NCI-H460 (cell line): ENCODE measurements at places on chromosomes 12 and 14. TPM values are rescaled to one million over a fixed set of nuclear protein-coding genes. Genes with fewer than 3 reads are reported as not detected.

- DNase-seq = no peak
Measured at GRCh38 chr12:126734710-126735109, 1532.3 kb upstream of the TMEM132C start.

DNA sequence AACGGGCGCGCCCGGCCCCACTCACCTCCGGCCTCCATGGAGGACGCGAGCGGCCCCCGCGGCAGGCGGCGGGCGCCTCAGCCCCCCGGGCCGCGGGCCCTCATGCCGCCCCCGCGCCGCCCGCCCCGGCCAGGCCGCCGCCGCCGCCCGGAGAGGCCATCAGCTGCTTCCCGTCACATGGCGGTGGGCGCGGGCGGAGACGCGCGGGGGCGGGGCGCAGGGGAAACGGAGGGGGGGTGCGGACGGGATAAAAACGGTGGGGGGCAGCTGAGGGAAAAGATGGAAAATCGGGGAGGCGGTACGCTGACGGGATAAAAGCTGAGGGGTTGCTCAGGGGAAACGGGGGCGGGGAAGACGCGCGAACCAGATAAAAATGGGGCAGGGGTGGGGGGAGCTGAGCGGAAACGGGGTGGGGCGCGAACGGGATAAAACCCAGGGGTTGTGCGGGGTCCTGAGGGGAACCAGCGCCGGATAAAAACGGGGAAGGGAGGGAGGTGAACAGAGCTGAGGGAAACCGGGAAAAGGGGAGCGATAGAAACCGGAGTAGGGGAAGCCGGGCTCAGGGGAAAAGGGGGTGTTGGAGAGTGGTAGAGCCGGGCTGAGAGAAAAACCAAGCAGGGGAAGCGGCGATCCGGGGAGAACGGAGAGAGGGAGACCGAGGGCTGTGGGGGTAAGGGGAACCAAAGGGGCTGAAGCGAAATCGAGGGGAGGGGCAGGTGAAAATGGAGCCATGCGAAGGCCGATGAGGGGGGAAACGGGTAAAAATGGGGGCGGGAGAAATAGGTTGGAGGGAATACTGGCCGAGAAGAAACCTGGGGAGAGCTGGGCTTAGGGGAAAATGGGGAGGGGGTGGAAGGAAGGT is at the start of gene WSB2:
Gene WSB2 (minus strand): TSS at position 169 of the 862 bp plus-strand sequence. CDS start 131 bp downstream, at position 38.
- DNase-seq = peak; percentile 27

DNA sequence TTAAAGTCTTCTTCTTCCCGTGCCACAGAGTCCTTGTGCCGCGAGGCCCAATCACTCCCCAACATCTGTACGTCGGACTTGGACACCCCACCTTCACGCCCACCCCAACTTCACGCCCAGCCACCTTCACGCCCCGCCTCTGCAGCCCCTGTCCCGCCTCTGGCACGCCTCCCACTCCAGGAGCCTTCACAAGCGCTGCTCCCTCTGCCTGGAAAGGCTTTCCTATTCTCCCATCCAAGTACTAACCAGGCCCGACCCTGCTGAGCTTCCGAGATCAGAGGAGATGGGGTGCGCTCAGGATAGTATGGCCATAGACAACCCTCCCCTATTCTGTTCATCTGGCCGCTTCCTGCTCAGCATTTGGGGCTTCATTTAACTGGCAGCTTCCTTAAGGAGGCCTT is 17.3 kb upstream of the EIF5 start:
- no peak for DNase-seq

DNA sequence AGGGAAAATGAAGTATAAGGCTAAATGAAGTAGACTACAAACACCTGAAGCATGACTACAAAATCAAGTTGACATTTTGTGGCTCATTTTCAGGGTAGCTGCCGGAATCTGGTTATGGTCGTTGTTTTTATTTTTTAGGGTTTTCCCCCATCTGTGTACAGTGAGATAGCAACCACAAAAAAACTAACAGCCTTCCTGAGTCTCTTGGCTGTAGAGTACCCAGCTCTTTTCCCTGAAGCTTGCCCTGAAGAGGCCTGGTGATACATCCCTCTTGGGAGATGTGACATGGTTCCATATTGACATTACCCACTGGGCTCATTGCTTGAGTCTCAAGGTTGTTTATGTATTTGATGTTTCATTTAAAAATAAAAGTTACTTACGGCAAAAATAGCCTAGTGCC is 424.0 kb downstream of the ZFP36L1 start:
- no peak for DNase-seq

GRCh38 chr12:120404271-120404670 is 33.6 kb upstream of the COX6A1 start:
- DNase-seq = no peak

DNA sequence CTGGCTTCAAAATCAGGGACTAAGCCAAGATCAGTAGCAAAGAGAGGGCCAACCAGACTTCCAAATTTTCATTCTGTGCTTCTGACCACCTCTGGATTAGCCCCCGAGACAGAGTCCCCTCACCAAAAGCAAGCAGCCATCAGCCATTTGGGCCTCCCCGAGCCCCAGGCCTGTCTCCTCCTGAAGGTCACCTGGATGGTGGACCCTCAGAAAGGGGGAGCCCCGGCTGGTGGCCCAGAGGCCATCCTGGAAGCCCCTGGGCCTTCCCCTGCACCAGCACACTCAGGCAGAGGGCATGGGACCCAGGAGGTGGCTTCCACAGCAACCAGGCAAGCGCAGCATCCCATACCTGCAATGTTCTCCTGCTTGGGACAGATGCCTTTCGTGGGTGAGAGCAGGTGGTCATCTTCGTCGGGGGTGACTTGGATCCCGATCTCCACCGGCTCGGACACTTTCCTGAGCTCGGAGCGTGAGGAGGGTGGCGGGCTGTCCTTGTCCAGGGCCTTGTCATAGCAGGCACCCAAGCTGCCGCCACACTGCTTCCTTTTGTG is 14.8 kb downstream of the BCL11B start:
- no peak for DNase-seq

The GPR137C gene
- not detected in 2 replicates for total RNA-seq

The IL26 gene
- total RNA-seq = not detected in 2 replicates

The SYNE2 gene
- 9.1 and 10.1 TPM in 2 replicates for total RNA-seq
